CD14-positive monocyte (primary cell): ENCODE measurements at places on chromosomes 4 and X.

DNA sequence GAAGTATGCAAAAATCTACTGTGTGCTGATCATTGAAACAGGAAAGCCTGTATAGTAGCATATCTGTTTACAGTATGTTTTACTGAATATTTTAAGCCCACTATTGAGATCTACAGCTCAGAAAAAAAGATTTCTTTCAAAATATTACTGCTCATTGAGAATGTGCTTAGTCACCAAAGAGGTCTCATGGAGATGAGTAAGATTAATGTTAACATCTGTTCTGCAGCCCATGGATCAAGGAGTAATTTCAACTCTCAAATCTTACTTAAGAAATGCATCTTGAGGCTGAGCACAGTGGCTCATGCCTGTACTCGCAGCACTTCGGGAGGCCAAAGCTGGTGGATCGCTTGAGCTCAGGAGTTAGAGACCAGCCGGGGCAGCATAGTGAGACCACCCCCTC, 3.3 kb downstream of the RNF4 start:
- no peak for DNase-seq

DNA sequence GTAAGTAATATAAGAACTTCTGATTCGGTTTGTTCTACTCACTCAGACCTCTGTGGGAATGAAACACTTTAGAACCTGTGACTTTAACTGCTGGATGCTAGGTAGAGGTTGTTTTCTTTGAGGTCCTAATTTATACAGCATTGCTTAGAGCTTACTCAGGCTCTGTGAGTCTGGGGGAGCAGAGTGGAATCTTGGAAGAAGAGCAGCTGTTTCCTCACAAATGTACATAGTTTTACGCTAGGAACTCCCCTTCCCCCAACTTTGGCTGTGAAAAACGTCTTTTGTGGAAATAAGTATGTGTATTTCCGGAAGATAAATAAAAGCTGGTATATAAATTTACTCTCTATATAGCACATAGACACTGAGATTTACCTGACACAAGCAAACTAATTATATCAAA, 141.4 kb downstream of the NAA11 start:
- DNase-seq: no peak

DNA sequence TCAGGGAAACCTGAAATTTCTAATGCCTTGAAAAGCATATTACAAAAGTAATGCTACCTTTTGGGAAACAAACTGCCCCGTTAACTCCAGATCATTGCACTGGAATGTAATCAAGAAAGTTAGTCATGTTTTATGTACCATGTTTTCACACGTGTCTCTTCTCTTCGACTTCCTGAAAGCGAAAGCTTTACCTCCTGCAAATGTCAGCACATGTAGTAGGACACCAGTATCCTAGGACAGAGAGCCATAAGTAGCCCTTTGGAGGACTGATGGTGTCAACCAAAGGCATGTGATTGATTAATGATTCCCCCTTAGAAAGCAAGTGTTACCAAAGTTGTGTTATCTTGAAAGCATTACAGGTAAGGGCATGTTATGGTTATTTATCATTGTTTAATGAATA, 8.8 kb upstream of the MND1 start:
- DNase-seq: no peak

DNA sequence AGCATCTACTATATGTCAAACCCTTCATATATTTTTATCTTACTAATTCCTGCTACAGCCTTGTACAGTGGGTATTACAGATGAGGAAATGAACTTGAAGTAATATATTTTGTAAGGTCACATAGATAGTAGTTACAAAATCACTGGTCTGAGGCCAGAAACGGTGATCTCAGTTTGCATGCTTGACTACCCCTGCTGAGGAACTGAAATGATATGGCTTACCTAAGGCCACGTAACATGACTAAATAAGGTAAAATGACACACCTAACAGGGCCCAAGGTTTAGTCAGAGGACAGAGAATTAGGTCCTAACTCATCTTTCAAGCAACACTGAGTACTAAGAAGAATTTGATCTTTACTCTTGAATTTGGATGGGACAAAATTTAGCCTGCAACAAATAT, 1.5 kb upstream of the COMMD8 start:
- peak; percentile 34 for DNase-seq

DNA sequence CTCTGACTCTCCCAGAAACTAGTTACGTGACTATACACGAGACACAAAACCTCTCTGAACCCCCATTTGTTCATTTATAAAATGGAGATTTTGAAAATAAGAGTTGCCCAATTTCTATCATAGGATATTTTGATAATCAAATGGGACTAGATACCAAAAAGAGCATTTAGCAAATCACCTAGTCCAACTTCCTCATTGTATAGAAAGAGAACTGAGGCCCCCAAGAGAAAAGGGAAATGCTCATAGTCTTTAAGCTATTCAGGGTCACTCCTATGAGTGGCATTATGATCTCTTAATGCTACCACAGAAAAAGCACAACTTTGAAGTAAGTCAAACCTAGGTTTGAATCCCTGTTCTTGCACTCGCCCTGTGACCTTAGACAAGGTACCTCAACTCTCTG, 62.7 kb downstream of the BMP15 start:
- no peak for DNase-seq
